ENCODE measurements at places on chromosomes 16 and 17.

DNA sequence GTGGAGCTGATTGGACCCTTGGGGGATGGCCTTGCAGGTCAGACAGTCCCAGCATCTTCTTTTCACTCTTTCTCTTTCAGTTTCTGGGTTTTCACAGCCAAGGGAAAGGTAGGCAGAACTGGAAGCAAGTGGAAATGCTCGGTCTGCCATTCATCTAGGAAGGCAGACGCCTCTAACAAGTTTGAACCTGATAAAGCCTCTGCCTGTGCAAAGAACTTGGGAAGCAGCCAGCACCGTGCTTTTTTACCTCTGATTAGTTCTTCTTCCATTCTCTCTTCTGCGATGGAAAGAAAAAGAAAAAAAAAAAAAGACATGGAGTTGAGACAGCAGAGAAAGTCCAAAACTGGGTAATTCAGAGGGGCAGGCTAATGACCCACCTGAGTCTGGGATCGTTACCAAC is 997.8 kb upstream of the EEF2KMT start:
- DNase-seq = no peak

DNA sequence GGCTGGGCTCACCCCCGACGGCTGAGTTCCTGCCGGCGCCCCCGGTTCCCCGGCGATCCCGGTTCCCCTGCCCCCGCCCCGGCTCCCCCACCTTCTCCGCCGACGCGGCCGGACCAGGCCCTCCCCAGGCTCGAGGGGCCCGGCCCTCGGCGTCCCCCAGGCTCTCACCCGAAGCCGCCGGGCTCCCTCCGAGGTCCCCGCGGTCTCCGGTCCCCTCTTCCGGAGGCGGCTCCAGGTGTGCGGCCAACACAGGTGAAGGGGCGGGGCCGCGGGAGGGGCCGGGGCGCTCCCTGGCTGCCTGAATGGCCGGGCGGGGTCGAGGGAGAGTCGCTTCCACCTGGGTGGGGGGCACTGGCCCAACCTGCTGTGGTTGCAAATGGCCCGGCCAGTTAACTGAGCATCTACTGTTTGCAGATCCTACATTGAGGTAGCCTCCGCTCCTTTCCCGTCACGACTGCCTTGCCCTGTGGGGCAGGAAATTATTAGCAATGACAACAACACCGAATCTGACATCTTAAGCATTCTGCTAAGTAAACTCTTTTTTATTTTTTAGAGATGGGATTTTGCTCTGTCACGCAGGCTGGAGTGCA is at the start of gene BICDL2:
Gene BICDL2 (minus strand): TSS at position 219 of the 590 bp plus-strand sequence. CDS start 1,448 bp downstream, outside the sequence.
- DNase-seq = no peak

DNA sequence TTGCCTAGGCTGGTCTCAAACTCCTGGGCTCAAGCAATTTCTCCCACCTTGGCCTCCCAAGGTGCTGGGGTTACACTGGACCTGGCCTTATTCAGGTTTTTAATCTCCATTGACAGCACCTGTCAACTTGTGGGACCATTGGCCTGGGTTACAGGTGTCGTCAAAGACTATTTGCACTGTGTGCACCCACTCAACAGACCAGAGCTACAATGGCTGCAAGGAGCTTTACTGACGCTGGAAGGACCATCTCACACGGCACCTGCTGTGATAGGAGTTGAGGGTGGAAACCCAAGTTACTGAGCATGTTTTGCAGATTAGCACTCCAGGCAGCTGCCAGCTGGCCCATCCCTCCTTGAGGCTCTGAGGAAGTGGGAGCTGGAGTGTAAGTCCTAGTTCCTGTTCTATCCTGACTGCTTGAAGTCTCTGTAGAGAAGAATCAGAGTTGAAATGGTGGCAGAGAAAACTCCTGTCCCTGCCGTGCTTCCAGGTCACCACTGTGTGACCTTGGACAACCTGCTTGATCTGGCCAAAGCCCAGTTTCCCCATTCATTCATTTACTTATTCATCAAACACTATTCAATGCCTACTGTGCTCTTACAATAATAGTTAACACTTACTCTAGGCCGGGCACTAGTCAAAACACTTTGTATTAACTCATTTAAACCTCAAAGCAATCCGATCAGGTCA is 42.4 kb upstream of the LONP2 start:
- no peak for DNase-seq

DNA sequence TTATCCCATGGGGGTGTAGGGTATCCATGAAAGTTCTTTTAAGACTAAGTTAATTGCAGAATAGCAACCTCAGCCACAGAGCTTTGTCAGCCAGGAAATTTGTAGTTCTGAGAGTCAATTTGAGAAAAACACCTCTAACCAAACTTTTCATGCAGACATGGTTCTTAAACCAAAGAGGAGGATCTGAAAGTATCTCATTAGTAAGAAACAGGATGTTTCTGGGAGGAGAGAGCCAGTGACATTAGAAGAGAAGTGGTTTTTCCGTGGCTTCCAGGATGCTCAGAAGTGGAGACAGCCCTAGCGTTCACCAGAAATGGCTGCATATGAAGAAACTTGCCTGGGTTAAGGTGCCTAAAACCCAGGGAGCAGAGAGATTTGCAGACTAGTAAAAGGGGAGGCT is 7.9 kb downstream of the GNAO1 start:
- DNase-seq = no peak

- DNase-seq = no peak
These were observed 15.2 kb upstream of the ZNF469 start for GRCh38 chr16:88367560-88367959.

DNA sequence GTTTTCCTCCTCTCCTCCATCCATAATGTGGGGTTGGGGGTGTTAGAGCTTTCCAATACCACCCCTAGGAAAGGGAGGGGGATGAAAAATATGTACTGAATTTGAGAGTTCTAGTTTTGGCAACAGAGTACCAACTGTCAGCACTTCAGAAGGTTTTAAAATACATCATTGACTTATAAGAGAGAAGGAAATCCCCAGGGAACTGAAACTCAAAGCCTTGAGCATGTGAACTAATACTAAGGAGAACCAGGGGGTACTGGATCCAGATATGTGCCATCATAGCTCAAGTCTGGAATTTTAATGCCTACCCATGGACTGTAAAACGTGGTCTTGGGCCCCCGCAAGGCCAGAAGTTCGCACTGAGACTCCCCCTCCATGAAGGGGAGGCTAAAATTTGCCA is 15.8 kb downstream of the CACNG5 start:
- DNase-seq = no peak

DNA sequence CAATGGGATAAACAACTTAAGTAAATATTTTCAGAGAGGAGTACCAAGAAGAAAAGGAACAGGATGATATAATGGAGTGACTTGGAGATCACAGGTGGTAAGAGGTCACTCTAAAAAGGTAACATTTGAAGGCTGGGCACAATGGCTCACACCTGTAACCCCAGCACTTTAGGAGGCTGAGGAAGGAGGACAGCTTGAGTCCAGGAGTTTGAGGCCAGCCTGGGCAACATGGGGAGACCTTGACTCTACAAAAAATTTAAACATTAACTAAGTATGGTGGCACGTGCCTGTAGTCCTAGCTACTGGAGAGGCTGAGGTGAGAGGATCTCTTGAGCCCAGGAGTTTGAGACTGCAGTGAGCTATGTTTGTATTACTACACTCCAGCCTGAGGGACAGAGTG is 3.4 kb upstream of the TMEM11 start:
- no peak for DNase-seq

- DNase-seq = no peak
These were observed 84.8 kb downstream of the IRF8 start for GRCh38 chr16:85983606-85984230.

- no peak for DNase-seq
These were observed 116.5 kb upstream of the ADAMTS18 start for GRCh38 chr16:77551357-77551756.

DNA sequence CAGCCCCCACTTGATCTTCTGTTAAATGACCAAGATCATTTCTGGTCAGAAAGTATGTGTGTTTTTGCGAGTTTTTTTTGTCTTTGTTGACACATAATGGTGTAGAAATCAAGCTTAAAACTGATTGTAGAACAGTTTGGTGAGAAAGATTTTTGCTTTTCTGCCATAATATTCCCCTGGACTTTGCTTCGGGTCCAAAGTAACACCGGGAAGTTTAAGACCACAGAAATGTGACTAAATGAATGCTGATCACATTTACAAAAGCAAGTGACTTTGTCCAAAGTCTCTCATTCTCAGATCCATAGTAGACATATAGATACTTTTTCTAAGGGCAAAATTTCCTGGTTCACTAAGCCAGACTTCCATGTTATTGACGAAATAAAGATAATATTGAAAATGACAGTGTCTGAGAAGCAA is 2.6 kb downstream of the FAM20A start:
- no peak for DNase-seq

- DNase-seq = no peak
These were observed 1265.3 kb downstream of the CDH11 start for GRCh38 chr16:63856537-63856936.

DNA sequence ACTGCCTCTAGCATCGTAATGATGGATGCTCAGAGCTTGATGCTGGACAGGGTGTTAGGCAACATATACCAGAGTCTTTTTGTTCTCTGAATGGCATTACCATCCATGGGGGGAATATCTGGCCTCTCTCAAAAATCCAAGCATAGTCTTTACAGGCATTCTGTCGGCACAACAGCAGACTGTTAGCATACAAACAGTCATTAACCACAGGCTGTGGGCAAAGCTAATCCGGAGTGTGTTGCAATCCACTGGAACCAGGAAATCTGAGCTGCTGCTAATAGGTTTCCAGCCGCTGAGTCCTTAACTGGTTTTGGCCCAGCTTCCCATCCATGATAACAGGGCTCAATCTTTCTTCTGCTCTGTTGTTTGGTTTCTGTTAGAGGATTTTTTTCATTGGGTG is 371.9 kb downstream of the HS3ST3B1 start:
- DNase-seq = no peak

- no peak for DNase-seq
These were observed 47.2 kb upstream of the SLC47A1 start for GRCh38 chr17:19486351-19487023.

DNA sequence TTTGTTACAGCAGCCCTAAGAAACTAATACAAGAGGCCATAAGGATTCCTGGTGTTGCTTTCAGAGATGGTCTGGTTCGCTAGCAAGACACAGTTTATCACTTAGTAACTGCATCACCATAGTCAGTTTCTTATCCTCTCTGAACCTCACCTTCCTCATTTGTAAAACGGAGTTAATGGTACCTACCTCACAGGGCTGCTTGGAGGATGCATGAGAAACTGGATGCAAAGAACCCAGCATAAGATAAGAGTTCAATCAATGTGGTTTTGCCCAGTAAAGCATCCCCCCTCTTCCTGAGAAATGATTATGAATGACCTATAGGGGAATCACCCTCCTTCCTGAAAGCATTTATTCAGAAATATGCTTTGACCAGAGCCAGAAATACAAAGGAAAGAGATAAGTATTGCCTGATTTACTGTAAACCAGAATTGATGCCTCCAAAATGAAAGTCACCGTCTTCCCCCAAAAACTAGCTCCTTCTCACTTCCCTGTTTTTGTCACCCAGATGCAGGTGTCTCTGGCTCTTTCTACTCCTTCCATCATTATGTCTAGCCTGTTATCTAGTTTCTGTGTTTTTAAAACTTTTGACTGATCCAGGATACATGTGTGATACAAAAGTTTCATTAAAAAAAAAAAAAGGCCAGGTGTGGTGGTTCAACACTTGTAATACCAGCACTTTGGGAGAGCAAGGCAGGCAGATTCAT is 2.8 kb upstream of the TEFM start:
- DNase-seq = no peak

- DNase-seq = no peak
These were observed 968.1 kb upstream of the GOT2 start for GRCh38 chr16:59701963-59702930.

DNA sequence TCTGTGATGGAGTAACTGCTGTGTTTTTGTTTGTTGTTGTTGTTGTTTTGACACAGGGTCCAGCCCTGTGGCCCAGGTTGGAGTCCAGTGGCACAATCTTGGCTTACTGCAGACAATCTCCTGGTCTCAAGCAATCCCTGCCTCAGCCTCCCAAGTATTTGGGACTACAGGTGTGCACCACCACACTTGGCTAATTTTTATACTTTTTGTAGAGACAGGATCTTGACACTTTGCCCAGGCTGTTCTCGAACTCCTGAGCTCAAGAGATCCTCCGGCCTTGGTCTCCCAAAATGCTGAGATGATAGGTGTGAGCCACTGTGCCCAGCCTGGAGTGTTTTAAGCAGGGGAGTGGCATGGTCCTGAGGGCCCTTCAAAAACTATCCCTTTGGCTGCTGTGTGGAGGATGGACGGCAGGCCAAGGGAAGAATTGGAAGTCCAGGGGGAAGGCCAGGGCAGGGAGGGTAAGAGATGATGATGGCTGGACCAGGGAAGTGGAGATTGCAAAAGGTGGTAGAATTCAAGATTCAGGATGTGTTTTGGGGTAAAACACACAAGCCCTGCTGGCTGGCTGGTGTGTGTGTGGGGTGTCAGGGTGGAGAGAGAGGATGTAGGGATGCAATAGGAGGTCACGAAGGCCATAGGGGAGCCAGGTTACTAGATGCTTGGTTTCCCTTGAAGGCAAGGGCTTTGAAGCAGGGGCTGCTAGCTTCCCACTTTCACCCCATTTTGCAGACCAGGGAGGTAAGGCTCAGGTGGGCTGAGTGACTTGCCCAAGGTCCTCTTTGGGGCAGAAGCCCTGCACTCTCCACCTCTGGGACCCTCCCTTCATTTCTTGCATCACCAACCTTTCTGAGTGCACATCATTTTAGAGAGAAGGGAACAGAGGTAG is 18.8 kb upstream of the PLLP start:
- DNase-seq = no peak

DNA sequence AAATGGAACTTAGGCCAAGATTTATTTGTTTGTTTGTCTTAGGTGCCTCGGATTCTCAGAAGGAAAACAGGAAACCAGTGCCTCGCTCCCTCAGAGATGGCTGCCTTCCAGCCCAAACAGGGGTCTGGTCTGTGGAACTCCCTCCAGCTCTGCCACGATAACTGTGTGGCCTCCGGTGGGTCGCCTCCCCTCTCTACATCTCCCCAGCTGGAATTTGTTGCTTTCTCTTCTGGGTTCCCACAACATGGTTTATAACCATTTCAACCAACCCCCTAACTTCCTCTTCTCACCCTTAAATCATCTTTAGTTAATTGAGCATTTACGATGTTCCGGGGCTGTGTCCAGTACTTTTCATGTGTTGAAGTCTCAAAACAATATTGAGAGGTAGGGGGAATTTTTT is 30.9 kb upstream of the PLLP start:
- DNase-seq = no peak

- DNase-seq = no peak
These were observed 5.9 kb downstream of the RPUSD1 start for GRCh38 chr16:782258-782657.

DNA sequence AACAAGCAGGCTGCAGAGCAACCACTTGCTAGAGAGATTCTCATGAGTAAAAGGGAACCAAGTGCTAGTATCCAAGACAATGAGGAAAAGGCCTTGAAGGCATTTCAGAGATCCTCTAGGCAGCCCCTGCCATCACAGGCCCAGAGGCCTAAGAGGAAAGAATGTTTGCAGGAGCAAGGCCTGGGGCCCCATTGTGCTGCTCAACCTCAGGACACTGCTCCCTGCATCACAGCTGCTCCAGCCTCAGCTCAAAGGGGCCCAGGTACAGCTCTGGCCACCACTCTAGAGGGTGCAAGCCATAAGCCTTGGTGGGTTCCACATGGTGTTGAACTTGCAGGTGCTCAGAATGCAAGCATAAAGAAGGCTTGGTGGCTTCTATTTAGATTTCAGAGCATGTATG is 243.0 kb upstream of the RPL38 start:
- DNase-seq = no peak
